ENCODE measurements at places on chromosomes 7 and 10. TPM values are rescaled to one million over a fixed set of nuclear protein-coding genes. Genes with fewer than 3 reads are reported as not detected.

GRCh38 chr10:29140151-29140550 is 148.7 kb upstream of the LYZL1 start:
- DNase-seq = no peak

- no peak for DNase-seq
Observed at GRCh38 chr7:112266595-112267270, 60.2 kb downstream of the ZNF277 start.

GRCh38 chr7:131945957-131946544 is 389.6 kb upstream of the PODXL start:
- no peak for DNase-seq

DNA sequence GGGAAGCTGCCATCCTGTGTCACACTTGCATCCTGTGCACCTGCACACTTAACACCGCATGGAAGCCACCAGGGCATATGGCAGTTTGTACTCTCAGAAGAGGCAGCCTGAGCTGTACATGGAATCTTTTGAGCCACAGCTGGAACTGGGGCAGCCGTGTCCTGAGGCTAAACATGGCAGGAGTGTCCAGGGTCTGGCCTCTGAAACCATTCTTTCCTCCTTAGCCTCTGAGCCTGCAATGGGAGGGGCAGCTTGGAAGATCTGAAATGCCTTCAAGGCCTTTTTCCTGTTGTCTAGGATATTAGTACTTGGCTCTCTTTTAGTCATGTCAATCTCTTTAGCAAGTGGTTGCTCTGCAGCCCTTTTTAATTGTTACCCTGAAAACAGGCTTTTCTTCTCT is 16.4 kb downstream of the PLCE1 start:
- no peak for DNase-seq

DNA sequence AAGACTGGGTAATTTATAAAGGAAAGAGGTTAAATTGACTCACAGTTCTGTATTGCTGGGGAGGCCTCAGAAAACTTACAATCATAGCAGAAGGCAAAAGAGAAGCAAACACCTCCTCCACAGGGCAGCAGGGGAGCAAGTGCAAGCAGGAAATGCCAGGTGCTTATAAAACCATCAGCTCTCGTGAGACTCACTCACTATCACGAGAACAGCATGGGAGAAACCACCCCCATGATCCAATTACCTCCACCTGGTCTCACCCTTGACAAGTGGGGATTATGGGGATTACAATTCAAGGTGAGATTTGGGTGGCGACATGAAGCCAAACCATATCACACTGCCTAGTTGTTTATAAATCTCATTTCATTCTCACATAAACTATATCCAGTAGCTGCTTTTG is 28.0 kb upstream of the CPN1 start:
- DNase-seq = no peak

- DNase-seq = no peak
Observed at GRCh38 chr7:158955146-158955870, 99.0 kb downstream of the DYNC2I1 start.

DNA sequence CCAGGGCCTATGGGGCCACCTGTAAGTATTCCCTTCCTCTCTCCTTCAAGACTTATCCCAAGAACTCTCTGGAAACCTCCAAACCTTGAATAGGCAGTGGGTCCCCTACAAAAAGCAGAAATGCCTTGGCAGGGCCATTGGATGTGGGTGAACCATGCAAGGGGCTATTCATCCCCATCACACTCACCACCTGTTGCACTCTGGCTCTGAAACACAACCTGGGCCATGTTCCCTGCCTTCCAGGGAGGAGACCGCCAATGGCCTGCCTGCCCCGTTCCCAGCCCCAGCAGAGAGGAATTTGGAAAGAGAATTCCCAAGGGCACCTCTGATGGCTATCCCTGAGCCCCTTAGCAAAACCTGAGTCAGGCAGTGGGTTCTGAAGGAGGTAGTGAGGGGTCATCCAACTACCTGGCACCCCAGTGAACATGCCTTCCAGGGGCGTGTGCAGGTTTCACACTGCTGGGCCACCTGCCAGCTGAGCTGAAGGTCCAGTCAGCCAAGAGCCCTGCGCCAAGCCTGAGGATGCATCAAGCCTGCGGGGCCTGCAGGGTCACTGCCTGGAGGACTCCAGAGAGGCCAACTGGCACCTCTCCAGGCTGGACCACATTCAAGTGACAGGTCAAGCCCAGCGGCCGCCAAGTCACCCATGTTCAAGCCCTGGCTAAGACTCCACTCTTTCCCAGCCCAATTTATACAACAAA is 101.3 kb downstream of the COL13A1 start:
- DNase-seq = no peak

DNA sequence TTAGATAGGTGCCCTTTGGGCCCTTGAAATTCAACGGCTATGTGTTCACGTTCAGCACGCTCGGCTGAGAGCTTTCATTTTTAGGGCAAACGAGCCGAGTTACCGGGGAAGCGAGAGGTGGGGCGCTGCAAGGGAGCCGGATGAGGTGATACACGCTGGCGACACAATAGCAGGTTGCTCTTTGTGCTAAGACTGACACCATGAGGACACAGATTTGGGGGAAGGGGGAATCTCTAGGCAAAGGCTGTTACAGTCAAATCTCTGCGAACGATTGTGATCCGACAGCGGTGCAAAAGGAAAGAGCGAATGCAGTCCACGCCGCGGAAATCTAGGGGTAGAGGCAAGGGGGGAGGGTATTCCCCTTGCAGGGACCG is 667 bp downstream of the KLLN start:
- no peak for DNase-seq

DNA sequence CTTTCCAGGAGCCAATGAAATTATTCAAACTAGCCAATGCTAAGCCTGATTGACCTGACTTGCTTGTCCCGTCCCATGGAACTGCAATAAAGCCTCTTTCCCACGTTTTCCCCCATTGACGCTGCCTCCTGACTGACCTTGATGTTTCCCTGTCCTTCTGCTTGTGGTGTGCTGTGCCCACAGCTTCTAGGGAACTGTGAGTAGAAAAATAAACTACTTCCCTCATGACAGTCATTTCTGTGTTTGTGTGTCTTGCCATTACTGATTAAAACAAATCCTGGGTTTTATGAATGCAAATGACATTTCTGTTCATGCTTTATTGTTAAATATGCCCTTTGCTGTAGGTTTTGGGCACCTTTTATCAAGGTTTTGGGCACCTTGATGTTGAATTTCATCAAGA is 91.3 kb upstream of the ABI1 start:
- no peak for DNase-seq

Gene FAM25G
- not detected for total RNA-seq

Gene INHBA
- 2.0 TPM for total RNA-seq

Gene SPDYE5
- total RNA-seq = not detected

Gene SPDYE9
- total RNA-seq = not detected

Gene HYAL4
- not detected for total RNA-seq

Gene RBP3
- total RNA-seq = not detected
